ENCODE measurements at places on chromosomes 12 and 14.
A peak's percentile ranks its signal among the peaks of the same experiment; 100 is the strongest.

GRCh38 chr14:35384455-35385041 is 20.0 kb downstream of the NFKBIA start:
- DNase-seq: peak; percentile 96

DNA sequence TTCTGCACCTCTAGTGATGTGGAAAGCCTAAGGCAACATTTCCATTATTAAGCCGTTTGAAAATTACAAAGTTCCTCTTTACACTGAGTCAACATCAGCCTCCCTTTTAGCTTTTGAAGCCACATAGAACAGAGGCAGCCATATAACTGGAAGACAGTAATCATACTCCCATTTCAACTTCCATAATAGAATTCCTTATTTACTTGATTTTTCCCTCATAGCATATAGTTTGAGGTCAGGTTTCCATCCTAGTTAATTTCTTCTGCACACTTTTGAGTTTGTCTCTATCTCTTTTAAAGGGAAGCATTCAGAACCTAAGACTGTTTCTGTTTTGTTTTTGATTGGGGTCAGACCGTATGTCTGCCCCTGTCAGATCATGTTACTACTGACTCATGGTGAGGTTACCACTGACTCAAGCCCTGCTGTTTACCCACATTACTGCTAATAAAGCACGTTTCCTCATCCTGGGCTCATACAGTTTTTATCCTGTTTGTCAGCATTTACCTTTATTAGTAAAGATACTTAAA is 161.0 kb downstream of the SLC38A4 start:
- DNase-seq: peak; percentile 92

- DNase-seq: no peak
Measured at GRCh38 chr12:89348894-89349699, 3.2 kb downstream of the DUSP6 start.

DNA sequence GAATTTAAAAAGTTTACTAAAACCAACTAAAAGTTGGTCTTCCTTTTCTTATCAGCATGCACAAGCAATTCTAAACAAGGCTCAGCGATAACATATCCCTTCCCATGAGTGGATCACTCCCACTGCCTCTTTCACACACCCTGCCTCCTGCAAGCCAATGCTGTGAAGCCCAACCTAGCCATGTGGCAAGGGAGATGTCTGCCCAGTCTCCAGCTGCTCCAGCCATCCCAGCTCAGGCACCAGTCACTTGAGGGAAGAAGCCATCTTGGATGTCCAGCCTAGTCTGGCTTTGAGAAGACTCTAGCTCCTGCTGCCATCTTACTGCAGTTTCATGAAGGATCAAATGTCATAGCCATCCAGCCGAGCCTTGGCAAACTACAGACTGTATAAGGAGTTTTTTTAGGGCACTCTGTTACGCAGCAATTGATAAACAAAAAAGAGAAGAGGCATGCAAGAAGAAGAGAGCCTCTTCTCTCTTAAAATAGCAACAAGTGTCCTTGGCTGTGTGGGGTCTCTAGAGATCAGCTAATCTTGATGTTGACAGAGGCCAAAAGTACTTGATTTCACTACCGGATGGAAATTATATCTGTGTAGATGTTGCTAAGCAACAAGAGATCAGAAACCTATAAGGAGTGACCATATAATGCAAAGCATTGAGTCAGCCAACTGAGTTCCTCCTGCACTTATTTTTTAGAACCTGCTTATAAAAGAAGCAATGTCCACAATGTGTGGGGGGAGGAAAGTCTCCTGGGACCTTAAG is 108.9 kb downstream of the PTCSC3 start:
- no peak for DNase-seq

DNA sequence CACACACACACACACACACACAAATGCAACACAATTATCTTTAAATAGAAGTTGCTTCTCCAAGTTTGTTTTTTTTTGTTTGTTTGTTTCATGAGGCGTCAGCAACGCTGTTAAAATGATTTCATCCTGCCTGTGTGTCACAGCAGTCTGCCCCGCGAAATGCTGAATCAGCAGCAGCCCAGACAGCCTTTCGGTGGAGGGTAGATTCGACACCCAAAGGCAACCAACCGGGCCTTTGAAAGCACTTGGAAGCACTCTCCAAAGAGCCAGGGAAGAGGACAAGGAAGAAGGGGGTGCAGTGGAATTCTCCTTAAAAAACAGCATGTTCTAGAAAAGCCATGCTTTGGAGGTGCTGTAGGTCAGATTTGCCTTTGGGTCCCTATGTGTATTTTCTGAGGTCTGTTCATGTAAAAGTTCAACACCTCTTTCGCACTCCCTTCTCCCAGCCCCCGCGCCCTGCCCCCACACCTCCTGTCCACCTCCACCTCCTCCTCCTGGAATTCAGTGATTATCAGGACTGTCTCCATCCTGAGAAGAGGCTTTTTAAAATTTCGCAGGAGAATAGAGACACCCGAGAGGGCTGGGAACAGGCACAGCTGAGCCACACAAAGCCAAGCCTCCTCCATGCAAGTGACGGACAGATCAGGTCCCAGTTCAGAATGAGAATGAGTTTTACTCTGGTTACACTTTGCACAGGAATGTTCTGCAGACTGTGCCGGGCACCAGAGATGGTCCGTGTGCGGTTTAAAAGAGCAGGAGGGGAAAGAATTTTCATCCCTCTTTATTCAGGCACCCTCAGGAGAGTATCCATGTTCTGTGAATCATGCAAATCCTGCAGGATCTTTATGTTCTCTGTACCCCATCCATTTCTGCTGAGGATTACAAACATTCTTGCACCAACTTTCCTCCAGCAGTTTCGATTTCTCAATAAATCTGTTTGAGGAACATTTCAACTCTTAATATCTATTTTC is 177.9 kb downstream of the ETV6 start:
- peak; percentile 30 for DNase-seq

- peak; percentile 15 for DNase-seq
Measured at GRCh38 chr14:49954171-49954631, 61.3 kb downstream of the ARF6 start.

- DNase-seq: no peak
Measured at GRCh38 chr12:79295572-79295971, 395.2 kb downstream of the PAWR start.

- no peak for DNase-seq
Measured at GRCh38 chr12:108559007-108559655, 1.8 kb downstream of the SART3 start.

DNA sequence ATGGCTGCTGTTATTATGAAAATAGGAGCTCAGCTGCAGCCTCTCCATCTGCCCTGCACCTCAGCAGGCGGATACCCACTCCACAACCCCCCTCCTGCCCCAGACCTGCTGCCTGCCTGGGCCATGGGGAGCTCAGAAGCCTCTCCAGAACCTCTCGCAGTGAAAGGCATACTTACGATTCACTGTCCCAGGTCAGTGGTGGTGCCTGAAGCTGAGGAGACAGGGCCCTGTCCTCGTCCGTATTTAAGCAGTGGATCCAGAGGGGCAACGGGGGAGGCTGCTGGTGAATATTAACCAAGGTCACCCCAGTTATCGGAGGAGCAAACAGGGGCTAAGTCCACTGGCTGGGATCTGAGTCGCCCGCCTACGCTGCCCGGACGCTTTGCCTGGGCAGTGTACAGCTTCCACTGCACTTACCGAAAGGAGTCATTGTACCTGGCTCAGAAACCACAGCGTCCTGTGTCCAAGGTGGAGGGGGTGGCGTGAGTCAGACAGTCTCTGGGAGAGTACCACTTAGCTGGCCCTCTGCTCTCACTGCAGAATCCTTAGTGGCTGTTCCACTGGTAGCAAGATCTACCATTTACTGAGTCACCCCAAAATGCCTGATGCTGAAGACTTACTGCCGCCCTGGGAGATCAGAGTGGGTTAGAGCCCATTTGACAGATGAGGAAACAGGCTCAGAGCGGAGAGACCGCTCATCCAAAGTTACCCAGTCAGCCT is at the start of gene SERPINA1:
TSS of gene SERPINA1 (minus strand) at position 219 of the 720 bp plus-strand sequence. CDS start 5,365 bp downstream, outside the sequence.
- DNase-seq: no peak

DNA sequence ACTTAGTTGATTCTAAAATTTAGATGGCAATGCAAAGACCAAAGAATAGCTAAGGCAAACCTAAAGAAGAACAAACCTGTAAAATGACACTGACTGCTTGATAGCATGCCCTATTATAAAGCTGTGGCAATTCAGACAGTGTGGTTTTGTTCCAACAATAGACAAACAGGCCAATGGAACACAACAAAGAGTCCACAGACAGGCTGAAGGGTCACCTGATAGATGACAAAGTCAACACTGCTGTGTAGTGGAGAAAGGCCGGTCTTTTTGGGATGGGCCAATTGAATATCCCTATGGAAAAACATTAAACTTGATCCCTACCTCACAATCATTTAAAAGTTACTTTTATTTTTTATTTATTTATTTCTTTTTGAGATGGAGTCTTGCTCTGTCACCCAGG is 33.8 kb upstream of the SLC25A3 start:
- DNase-seq: no peak

DNA sequence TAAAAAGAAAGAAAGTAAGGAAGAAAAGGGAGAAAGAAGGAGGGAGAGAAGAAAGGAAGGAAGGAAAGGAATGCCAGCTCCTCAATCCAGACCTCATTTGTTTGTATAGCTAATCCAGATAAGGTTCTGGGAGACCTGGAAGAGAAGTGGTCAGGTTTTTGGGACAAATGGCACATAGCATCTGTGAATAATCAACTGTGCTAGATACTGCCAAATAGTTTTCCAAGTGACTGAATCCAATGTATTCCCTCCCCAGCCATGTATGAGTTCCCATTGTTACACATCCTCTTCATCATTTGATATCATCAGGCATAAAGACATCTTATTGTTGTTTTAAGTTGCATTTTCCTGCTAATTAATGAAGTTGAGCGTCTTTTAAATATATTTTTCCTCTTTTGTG is 18.6 kb upstream of the PTGR2 start:
- DNase-seq: peak; percentile 56

DNA sequence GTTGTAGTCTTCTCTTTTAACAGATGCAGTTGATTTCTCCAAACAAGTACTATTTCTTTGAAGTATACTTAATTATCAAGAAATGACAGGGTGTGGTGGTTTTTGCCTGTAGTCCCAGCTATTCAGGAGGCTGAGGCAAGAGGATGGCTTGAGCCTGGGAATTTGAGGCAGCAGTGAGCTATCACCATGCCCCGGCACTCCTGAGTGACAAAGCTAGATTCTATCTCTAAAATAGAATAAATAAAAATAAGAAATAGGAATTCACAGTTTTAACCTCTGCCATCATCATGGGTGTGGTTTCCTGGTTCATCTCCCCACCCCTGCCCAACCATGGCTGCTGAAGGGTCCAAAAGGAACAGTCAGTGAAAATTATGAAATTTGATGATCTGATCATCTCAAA is 290.2 kb upstream of the FLRT2 start:
- DNase-seq: no peak

GRCh38 chr12:401235-402028 is at the start of gene CCDC77:
Gene CCDC77 (plus strand): TSS chr12:401644. CDS start chr12:409384, 7,740 bp downstream.
- peak; percentile 92 for DNase-seq

DNA sequence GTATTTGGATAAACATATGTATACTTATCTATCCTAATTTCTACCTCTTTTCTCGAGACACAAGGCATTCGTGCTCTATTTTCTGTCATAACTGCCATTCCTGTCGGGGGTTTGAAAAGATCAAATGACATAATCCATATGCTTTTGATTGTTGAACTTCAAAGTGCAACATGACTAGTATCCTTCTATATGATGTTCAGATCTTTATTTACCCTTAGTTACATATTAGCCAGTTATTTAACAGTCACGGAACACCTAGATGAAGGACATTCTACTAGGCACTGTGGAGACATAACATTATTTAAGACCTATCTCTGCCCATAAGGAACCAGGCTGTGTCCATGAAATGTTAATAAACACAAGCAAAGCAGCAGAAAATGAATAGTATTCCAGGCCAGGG is 11.2 kb upstream of the GRIN2B start:
- no peak for DNase-seq

GRCh38 chr14:65210118-65210821 is 108.0 kb upstream of the MAX start:
- DNase-seq: peak; percentile 63

DNA sequence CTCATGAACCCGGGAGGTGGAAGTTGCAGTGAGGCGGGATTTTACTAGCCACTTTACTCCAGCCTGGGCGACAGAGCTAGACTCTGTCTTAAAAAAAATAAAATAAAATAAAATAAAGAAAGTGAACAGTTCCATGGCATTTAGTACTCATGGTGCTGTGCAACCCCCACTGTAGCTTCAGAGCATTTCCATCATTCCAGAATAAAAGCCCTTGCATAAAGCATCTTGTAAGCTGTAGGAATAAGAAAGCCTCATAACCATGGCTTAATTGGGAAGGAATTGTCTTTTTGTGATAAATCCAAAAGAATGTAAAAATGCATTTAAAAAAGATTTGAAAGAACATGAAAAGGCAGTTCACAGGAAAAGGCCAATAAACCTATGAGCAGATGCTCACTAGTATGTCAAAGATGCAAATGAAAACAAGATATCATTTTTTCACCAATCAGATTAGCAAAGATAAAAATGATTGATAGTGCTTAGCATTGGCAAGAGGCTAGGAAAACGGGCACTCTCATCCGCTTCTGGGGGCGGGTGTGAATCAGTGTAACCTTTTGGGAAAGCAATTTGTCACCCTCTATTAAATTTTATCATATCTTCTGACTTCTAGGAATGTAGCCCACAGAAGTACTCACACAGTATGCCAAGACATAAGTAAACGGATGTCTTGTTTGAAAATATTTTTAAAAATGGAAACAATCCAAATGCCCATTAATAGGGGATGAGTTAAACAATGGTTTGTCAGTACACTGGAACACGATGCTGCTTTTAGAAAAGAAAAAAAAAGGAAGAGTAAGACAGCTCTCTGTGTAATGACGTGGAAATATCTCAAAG is 46.6 kb downstream of the CFAP251 start:
- peak; percentile 44 for DNase-seq

DNA sequence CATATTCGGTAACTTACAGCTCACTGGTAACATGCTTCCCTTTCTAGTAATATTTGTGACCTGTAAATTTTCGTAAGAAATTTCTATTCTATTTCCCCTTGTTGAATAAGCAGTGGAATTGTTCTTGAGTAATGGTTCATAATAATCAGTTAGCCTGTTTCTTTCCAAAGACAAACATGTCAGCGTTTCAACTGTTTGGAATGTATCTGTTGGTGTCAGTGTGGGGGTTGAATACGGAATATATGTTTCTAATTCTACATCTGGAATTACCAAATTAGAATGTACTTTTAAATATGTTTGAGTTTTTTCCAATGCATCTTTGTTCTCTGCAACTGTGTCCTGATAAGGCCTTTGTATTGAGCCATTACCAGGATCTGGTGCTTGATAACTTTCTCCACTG is 2.0 kb downstream of the BBS10 start:
- DNase-seq: peak; percentile 48

DNA sequence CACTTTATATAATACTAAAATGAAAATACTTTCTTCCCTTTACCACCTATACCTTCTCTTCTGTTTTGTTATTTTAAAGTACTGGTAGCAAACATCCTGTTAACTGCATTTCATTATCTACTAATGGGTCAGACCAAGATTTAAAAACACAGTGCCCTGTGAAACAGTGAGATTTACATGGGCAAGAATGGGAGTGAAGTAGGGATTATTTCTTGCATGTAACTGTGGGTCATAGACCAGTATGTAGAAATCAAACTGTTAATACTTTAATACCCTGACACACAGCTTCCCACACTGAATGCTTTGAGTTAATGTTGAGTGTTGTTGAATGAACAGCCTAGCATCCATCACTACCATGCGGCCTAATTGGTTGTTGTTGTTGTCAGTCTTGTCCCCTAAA is 61.6 kb downstream of the PLEKHA5 start:
- no peak for DNase-seq

- DNase-seq: no peak
Measured at GRCh38 chr14:74506411-74506851, 12.9 kb downstream of the ISCA2 start.

All from fibroblast of lung (primary cell).